Panc1 (cell line): ENCODE measurements at places on chromosomes 6 and 20. TPM values are rescaled to one million over a fixed set of nuclear protein-coding genes. Genes with fewer than 3 reads are reported as not detected.

GRCh38 chr20:2084703-2085102 is 16.9 kb upstream of the STK35 start:
- no peak overlapping the region for H3K4me3 ChIP-seq
- H3K27ac ChIP-seq = no peak overlapping the region
- no peak for DNase-seq
- no peaks in the 10 kb centered on the region for H3K36me3 ChIP-seq
- peaks cover 36% of the 10 kb centered on the region for H3K27me3 ChIP-seq
- H3K4me1 ChIP-seq = no peaks in the 10 kb centered on the region

The MUCL3 gene
- total RNA-seq = not detected

DNA sequence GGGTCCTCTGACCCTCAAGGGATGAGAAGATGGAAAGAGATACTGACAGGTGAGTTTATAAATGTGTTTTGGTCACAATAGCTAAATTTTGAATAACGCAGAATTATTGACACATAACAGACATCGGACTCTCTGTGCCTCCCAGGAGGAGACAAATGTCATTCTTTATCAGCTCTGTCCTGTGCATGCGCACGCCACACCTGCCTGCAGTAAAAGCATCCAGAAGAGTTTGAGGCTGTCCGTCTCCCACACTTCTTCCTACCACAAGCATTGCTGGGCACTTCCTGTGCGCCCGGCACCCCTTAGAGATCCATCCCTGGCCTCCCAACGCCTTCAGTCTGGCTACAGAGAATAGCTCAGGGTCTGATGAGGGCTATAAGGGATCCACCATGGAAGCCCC is 81.5 kb upstream of the CST7 start:
- DNase-seq = no peak
- H3K27me3 ChIP-seq = no peaks in the 10 kb centered on the region
- H3K4me3 ChIP-seq = no peak overlapping the region

DNA sequence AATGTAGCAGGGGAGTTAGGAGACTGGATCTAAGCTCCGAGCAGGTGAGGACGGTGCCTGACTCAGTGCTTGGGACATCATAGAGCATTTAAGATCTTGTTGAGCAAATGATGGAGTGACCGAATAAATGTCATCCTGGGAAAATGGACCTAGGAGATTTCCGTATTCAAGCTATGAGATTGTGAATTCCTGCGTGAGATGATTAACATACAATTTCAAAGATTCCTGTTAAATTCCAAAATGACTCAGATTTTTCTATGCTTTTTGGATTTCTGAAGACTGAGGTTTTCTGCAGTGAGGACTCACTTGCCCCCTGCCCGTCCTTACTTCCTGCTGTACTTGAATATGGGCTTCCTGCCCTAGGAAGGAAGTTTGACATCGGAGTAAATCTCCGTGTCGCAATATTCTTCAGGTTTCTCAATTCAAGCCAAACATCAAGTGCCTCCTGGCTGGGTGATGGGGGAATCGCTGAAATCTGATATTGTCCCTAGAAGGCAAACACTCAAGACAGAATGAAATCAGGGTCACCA is 5.2 kb downstream of the SYTL3 start:
- no peaks in the 10 kb centered on the region for H3K4me1 ChIP-seq
- H3K4me3 ChIP-seq = no peak overlapping the region
- H3K27ac ChIP-seq = no peak overlapping the region
- H3K27me3 ChIP-seq = no peaks in the 10 kb centered on the region
- no peak for DNase-seq
- H3K36me3 ChIP-seq = no peaks in the 10 kb centered on the region

- H3K4me3 ChIP-seq = no peak overlapping the region
- no peaks in the 10 kb centered on the region for H3K27me3 ChIP-seq
- H3K36me3 ChIP-seq = no peaks in the 10 kb centered on the region
- H3K4me1 ChIP-seq = no peaks in the 10 kb centered on the region
- no peak for DNase-seq
These were observed 29.7 kb upstream of the CD93 start for GRCh38 chr20:23115822-23116221.

DNA sequence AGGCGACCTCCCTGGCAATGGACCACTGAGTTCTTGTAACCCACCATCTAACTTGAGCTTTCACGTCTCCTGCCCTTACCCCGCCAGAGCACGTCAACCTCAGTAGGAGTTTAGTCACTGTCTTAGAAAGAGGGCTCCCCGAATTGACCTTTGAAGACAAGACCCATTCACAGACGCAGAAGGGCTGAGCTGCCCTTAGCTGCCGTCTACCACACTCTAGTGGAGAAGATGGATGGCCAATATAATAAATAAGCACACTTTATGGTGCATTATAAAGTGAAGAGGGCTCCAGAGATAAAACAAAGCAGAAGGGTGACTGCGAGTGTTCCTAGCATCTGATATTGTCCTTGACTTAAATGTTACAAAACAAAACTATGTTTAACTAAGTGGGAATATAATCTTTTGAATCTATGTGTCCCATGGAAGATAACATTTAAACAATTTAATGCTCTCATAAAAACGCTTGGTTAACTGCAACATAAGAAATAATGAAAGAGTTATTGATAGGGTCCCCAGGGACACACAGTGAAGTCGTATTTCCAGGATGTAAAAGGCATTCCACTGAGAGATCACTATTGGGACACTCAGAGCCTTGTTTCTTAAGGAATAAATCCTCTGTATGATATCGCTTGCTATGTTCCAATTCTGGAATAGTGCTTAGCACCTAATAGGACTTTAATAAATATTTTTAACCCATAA is 261.1 kb downstream of the THBS2 start:
- H3K4me3 ChIP-seq = no peak overlapping the region
- H3K27ac ChIP-seq = no peak overlapping the region
- H3K36me3 ChIP-seq = no peaks in the 10 kb centered on the region
- no peaks in the 10 kb centered on the region for H3K27me3 ChIP-seq

DNA sequence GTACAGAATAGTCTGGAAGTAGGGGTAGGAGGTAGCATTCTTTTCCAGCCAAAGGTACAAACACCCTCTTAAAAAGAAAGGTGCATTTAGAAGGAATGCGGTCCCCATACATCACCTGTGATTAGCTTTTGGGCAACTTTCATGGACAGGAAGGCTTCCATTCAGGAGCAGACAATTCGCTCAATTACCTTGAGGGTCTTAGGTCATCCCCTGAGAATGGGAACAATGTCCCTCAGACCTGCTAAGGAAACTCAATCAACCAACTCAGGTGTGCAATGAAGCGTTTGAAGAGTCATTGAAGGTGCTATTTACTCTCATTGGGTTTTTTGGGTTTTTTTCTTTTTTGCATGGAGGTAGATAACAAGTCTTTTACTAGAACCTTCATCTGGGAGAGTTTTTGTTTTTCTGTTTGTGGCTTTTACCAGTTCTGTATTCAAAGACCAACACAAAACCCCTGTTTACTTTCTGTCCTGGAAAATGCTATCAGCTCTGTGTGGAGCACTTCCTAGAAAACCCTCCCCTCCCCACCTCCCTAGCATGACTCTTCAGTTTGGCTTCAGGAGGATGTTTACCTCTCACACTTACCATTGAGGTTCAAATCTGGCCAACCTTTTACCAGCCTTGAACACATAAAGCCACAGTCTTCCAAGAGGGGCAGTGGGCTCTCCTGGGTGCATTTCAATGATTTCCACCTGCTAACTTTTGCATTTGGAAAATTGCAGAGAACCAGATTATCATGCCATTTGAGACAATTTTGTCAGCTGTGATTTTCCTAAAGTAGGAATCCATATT is 271.2 kb upstream of the PRDM1 start:
- DNase-seq = no peak
- no peak overlapping the region for H3K27ac ChIP-seq
- no peak overlapping the region for H3K4me3 ChIP-seq
- H3K4me1 ChIP-seq = no peaks in the 10 kb centered on the region; the same call in 1 of the 2 replicates
- H3K36me3 ChIP-seq = no peaks in the 10 kb centered on the region

DNA sequence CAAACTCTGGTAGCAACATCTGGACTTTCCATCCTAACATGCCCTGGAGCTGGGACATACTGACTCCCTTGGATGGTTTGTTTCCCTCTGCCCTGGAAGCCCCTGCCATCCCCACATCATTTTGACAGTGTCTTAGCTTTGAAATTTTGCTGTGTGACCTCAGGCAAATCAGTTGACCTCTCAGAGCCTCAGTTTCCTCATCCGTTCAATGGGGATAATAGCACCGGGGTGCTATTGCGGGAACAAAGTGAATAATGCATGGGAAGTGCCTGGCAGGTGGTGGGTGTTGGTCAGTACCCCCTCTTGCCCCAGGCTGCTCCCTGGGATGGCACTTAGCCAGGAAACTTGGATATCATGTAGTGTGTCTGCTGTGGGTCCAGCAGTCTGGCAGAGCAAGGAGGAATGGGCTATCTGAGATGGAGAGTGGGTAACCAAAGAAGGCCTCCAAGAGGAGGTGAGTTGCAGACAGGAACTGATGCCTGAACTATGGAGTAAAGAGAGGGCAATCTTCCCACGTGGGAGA is 88.6 kb downstream of the MRPL14 start:
- H3K27ac ChIP-seq = no peak overlapping the region
- H3K27me3 ChIP-seq = no peaks in the 10 kb centered on the region
- no peak overlapping the region for H3K4me3 ChIP-seq
- H3K36me3 ChIP-seq = no peaks in the 10 kb centered on the region
- DNase-seq = no peak

The PRSS35 gene
- total RNA-seq = 0.10 TPM

The PRL gene
- not detected for total RNA-seq

- H3K4me3 ChIP-seq = no peak overlapping the region
- no peaks in the 10 kb centered on the region for H3K36me3 ChIP-seq
- no peaks in the 10 kb centered on the region; the same call in 1 of the 2 replicates for H3K4me1 ChIP-seq
- H3K27me3 ChIP-seq = no peaks in the 10 kb centered on the region
These were observed 109.3 kb upstream of the EYA4 start for GRCh38 chr6:133131621-133132465.

GRCh38 chr6:170088582-170088955 is 202.3 kb downstream of the DLL1 start:
- no peak for DNase-seq
- no peaks in the 10 kb centered on the region for H3K4me1 ChIP-seq
- H3K4me3 ChIP-seq = no peak overlapping the region
- H3K36me3 ChIP-seq = no peaks in the 10 kb centered on the region
- H3K27ac ChIP-seq = no peak overlapping the region

The PPP1R14C gene
- total RNA-seq = not detected

DNA sequence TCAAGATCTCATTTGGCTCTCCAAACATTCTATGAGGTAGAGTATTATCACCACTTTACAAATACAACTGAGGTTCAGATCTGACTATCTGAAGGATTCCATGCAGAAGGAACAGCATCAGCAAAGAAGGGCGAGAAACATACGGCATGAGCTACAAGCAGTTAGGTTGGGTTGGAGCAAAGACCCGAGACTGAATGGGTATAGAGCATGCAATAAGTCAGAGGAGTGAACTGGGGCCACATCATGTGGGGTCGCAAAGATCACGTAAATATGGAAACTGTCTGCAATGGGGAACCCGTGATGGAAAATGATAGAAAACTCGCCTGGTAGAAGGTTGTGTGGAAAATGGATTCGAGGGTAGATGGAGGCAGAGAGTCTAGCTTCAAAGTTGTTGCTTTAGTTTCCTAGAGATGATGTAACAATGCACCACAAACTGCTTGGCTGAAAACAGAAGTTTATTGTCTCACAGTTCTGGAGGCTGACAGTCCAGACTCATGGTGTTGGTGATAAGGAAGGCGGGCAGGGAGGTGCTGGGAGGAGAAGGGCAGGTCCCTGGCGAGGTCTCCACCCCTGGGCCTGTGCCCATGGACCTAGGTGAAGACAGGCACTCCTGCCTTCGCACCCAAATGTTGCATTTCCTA is 44.3 kb upstream of the BCLAF1 start:
- H3K4me1 ChIP-seq = no peaks in the 10 kb centered on the region
- H3K4me3 ChIP-seq = no peak overlapping the region
- no peaks in the 10 kb centered on the region for H3K36me3 ChIP-seq
- no peak for DNase-seq
- H3K27ac ChIP-seq = no peak overlapping the region

- no peaks in the 10 kb centered on the region for H3K4me1 ChIP-seq
- no peak for DNase-seq
- H3K4me3 ChIP-seq = no peak overlapping the region
- no peak overlapping the region for H3K27ac ChIP-seq
These were observed 113.9 kb upstream of the TMEM170B start for GRCh38 chr6:11423667-11424066.

The DNMT3B gene
- total RNA-seq = 3.5 TPM

- DNase-seq = no peak
- H3K4me3 ChIP-seq = no peak overlapping the region
- no peaks in the 10 kb centered on the region for H3K27me3 ChIP-seq
- H3K36me3 ChIP-seq = no peaks in the 10 kb centered on the region
These were observed 541.9 kb upstream of the SPTLC3 start for GRCh38 chr20:12466915-12467314.
